ENCODE measurements at places on chromosomes 1 and 21.

DNA sequence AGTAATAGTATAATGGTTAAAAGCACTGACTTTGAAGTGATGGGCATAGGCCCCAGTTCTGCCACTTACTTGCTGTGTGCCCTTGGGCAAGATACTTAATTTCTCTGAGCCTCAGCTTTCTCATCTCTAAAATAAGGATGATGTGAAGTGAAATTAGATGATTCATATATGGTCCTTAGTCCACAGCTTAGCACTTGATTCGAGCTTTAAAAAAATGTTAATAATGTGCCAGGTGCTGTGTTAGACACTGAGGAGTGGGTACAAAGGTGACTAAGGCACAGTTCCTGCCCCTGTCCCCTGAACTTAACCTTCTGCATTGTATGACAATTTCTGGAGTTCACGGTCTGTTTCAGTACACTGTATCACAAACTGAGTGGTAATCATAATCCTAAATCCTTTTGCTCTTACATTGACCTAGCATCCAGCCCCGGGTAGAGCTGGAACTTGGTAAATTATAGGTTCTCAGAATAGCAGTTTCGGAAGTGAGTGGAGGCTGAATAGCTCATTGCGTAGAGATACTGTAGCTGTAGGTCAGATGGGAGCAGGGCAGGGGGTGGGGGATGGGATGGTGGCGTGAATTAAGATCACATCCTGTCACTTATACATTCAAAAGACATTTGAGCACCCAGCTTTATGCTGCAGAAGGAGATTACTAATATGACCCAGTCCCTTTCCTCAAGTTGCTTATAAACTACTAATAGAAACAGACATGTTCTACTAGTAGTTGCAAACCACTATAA lies 1.5 kb downstream of the ZNF691 start:
- ATAC-seq = peak; percentile 64

GRCh38 chr1:119646521-119647227 lies 1.4 kb downstream of the ZNF697 start:
- ATAC-seq = no peak

DNA sequence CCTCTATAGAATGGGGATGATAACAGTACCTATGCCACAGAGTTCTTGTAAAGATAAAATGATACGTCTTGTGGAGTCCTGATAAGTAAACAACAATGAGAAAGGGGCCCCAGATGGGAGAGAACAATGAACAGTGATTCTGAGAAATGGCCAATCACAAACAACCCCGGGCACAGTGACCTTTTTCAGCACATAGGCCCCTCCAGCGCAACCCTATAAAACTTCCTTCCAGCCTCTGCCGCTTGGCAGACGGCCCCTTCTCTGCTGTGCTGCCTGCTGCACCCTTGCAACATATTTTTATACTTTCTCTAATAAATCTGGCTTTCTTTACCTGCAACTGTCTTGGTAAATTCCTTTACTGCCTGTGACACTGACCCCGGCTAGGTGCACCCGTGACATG lies 8.9 kb downstream of the RCAN1 start:
- no peak for ATAC-seq

DNA sequence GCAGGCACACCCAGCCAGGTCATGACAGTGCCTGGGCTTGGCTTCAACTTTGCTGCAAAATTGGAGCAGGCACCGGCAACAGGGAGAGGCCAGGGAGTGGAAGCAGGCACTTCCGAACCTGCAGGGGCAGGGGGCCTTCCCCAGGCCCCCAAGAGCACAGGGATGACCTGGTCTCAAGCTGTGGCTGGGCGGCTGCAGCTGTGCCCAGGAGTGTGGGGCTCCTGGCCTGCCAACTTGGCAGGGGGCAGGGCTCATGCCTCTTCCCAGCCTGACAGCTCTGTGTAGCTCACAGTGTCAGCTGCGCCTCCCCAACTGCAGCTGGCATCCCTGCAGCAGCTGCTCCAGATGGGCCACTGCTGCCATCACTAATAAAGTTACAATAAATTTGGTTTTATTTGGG lies 51.5 kb upstream of the SCYL3 start:
- ATAC-seq = no peak

DNA sequence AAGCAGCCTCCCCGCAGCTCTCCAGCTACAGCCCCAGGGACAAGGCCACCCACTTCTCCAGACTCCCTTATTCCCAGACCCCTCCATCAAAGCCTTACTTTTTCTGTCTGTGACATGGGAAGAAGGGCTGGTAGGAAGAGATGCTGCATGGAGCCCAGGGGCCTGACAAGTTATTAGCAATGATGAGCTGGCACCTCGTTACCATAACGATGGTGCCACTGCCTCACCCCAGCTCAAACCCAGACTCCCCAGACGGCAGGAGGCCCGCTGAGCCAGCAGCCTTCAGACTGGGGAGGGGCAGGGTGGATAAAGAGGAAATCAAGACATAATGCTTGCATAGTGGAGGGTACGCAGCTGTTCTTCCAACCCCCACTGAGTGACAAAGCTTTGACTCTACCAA lies 3.3 kb downstream of the DLGAP3 start:
- no peak for ATAC-seq

GRCh38 chr1:67018574-67018973 lies 35.4 kb downstream of the SLC35D1 start:
- no peak for ATAC-seq
